ENCODE measurements at places on chromosomes 2 and 18.

GRCh38 chr2:126797622-126798275 is 100.9 kb upstream of the TEX51 start:
- no peak for DNase-seq

DNA sequence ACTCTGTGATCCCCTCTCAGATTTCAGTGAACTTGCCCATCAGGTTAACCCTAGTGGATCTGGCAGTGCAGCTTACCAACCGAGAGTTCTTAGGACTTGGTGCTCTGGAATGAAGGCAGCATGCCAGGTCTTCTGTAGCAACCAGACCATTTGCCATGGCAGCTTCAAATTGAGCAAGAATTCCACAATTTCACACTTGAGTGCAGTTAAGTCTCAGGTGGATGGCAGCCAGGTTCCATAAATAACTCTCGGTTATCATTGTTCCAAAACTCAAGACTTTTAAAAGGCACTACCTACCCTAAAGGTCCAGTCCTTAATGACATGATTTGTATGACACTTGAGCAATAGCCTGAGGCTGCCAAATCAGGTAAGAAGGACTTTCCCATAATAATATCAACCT is 48.1 kb downstream of the GALNT3 start:
- DNase-seq = no peak

DNA sequence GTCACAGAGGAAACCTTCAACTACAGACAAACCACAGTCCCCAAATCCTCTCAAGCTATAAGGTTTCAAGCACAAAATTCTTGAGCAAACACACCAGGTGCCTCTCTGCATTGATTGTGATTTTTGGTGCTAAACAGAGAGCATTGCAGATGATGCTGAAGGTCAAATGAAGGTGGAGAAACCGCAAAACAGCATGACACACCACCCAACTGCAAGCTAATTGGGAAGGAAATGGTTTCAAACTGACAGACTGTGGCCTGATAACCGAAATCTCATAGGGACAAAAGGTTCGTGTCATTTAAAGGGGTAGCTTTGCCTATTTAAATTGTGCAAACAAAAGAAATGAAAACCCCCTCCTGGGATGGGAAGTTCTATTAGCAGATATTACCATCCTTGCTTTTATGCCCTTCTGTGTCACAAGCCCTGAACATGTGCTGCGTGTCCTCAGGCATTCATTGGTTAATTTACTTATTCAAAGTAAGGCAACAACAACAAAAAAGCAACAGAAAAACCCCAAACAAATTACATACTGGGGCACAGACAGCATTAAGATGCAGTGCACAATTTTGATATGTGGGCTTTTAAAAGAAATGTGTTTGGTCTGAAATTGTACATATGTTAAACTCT is 154.9 kb downstream of the AQP4 start:
- no peak for DNase-seq

GRCh38 chr2:82282111-82282882 is 1977.7 kb upstream of the LRRTM1 start:
- DNase-seq = no peak

- no peak for DNase-seq
Measured at GRCh38 chr2:152304836-152305235, 30.1 kb upstream of the FMNL2 start.

DNA sequence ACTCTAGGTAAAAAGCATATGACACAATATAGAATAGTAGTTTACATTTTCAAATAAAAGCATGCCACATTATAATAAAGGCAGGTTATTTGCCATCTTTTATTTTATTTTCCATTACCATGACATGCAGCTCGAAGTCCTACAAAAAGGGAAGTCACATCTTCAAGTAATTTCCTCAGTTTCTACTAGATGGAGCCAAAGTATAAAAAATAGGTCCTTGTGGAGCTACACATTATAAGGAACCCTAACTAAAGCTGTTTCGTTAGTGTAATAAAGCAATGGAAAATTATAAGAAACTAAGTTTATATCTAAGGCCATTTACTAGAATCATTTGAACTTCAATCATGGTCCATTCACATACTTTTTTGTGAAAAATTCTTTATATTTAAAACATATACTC is 674.5 kb downstream of the KCNJ3 start:
- no peak for DNase-seq

DNA sequence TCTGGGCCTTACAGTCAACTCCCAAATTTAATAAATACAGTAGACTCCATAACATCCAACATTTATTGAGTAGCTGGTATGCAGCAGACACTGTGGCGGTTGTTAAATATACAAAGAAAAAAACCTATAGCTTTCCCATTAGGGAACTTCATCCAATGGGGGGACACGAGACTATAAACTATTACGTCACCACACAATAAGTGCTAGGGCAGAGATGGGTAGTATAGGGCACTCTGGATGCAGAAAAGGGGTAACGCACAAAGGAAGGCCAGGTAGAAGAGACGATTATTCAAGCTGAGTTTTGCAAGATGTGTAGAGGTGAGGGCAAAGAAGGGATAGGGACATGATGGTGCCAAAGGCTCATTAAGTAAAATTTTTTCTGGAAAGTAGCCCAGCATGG is 10.8 kb downstream of the CHN1 start:
- no peak for DNase-seq

- DNase-seq = no peak
Measured at GRCh38 chr2:239881561-239882320, 143.4 kb downstream of the NDUFA10 start.

GRCh38 chr2:121052521-121052920 is 232.5 kb downstream of the TFCP2L1 start:
- no peak for DNase-seq

- DNase-seq = no peak
Measured at GRCh38 chr2:101401906-101402305, 14.6 kb upstream of the CREG2 start.
